ENCODE measurements at places on chromosomes 1 and 21. TPM values are rescaled to one million over a fixed set of nuclear protein-coding genes. Genes with fewer than 3 reads are reported as not detected.

GRCh38 chr1:182802006-182802803 lies 12.6 kb downstream of the NPL start:
- no peak for DNase-seq

- DNase-seq, result no peak
Observed at GRCh38 chr1:17307946-17308345, at the start of gene PADI4. PADI4 (plus strand) TSS chr1:17308197; CDS start chr1:17308223, 26 bp downstream.

GRCh38 chr1:153058154-153058553 lies 842 bp upstream of the SPRR2A start:
- no peak for DNase-seq

- no peak for DNase-seq
Observed at GRCh38 chr1:10624256-10625050, 149.7 kb downstream of the PEX14 start.

The SYPL2 gene
- 22.7 TPM for total RNA-seq

The KCNJ15 gene
- 0.54 TPM for total RNA-seq

The GPR157 gene
- total RNA-seq, result 22.4 TPM

DNA sequence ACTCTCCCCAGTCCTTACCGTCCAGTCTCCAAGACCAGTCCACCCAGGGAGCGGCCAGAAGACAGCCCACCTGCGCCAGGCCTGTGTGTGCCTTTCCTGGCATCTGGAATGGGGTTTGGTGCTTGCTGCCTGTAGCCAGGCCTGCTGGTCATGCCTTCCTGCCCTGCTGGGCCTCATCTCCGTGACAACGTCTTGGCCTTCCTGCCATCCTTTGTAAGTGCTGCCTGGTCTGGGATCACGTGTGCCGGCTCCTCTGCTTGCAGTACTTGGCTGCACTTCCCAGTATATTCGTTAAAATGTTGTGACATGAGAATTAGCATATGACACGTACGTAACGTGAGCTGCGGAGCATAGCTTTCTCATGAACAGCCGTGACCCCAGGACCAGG lies 145.3 kb upstream of the COL6A1 start:
- DNase-seq, result no peak

DNA sequence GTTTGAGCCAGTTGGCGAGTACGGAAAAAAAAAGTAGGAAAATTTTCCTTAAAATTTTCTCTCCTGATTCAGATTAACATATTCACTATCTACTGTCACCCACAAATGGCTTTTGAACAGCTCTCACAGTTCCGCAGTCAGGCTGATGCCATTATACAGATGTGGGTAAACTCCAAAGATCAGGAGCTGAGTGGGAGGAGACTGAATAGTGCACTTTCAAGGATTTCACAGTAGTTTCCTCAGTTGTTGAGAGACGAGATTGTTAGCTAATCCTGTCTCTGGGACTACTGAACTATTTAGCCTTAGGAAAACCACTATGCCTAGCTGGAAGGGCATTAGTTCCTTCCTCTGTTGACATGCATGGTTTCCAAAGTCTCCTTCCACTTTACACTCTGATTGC lies 3.2 kb upstream of the DISP1 start:
- DNase-seq, result no peak

DNA sequence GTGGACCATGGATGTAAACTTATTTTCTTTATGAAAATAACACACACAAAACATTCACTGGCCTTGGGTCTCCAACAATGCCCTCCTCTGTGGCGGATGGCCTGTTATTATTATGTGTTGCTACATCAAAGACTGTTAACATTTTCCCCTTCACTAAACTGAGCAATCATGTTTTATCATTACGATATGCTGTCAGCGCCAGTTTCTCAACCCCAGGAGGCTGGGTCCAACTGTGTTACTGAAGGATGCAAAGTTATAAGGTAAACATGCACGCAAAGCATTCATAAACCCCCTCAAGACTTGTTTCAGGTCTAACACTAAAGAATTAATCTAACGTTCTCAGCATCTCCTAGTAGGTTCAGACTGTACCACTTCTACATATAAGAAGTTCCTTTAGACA lies 6.0 kb upstream of the DUSP10 start:
- DNase-seq, result no peak

DNA sequence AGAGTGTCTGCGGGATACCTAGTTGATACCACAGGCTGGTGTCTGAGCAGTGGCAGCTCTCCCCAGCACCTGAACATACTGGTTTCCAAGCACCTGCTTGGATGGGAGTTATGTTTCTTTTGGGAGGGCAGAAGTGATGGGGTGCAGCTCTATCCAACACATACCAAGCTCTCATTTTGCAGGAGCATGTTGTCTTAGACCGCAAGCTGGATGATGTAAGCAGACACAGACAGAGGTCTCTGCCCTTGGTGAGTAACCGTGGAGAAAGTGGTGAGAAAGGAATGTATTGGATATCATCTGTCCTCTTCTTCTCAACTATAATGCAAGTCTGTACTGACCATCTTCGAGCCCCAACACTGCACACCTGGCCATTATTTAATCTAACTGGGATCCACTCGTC lies 37.4 kb downstream of the ZNF496 start:
- no peak for DNase-seq

DNA sequence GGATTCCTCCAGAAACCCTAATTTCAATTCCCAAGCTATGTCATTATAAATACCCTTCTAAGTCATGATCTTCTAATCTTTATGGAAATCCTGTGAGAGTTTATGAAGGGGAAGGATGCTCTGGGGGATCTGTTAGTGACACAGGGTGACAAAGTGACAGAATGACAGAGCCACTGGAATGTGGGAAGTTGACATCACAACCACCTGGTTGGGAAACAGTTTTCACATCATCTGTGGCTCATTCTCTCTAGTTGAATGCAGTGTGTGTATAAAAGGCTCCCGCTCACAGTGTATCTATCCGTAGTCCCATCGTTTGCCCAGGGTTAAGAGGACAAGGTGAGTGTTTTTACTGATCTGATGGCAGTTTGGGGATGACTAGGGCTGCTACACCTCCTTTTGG lies at the start of gene LCE7A:
Gene LCE7A, plus strand, starts transcription at position 301 of the 400 bp plus-strand sequence. CDS start 702 bp downstream, outside the sequence.
- no peak for DNase-seq

DNA sequence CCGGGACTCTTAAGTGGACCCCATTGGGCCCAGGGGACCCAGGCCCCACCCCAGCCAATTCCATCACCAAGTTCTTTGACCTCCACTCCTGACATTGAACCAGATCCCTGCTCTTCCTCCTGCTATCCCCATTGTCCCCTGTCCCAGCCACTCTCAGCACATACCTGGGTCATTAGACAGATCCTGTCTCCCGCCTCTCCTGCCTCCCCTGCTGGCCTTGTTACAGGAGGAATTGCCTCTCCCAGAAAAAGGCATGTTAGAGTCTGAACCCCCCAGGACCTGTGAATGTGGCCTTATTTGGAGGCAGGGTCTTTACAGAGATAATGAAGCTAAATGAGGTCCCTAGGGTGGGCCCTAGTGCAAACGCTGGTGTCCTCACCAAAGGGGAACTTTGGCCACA lies 301.9 kb downstream of the NPHP4 start:
- DNase-seq, result no peak

The LHX4 gene
- total RNA-seq, result not detected

DNA sequence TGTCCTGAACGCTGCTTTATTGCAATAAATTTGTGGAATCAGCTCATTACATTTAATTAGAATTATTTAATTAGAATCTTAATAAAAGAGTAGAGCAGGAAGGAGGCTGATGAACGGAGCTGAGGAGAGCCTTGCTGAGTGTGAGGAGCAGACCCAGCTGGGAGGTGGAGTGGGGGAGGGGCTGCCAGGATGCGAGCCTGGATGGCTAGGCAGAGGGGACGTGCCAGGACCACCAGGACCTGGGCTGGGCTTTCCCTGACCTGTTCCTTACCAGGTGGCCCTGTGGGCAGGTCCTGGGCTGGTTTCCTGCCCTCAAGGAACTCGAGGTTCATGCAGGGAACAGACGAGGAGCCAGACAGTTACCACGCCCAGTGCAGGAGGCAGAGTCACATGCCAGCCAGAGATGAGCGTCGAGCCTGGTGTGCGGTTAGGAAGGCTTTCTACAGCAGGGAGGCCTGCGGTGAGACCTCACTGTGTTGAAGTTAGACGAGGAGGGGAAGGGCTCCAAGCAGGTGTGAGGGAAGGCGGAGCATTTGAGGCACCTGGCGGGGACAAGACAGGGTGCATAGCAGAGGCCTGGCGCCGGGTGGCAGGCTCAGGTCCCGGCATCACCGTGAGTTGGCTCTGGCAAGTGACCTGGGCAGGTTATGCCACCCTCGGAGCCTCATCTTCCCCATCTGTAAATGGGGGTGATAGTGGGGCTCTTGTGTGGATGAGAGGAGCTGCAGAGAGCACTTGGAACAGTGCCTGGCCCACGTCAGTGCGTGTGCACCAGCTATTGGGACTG lies 33.9 kb downstream of the LDLRAP1 start:
- DNase-seq, result no peak

DNA sequence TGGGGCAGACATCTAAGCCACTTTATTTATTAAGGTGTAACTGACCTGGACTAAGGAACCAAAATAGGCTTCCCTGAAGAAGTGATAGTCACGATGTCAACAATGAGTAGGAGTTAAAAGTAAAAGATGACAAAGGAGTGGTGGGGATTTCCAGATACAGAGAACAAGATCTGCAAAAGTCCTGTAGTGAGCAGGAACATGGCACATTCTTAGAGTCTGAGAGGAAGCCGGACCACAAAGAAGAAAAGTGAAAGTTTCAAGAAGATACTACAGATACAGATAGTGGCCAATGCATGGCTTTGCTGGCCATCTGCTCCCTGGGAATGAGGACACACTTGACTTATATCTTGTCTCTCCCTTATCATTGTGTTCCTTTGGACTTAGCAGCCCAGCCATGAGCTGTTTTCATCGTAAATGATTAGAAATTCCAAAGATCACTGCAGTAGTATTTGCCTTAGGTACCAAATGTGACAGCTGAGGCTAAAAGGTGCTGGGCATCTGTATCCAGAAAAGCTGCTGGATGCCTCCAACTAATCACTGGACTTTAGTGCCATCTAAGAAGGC lies 302.4 kb upstream of the NR5A2 start:
- DNase-seq, result no peak

- no peak for DNase-seq
Observed at GRCh38 chr1:158454537-158454936, 7.1 kb upstream of the OR10K1 start.

DNA sequence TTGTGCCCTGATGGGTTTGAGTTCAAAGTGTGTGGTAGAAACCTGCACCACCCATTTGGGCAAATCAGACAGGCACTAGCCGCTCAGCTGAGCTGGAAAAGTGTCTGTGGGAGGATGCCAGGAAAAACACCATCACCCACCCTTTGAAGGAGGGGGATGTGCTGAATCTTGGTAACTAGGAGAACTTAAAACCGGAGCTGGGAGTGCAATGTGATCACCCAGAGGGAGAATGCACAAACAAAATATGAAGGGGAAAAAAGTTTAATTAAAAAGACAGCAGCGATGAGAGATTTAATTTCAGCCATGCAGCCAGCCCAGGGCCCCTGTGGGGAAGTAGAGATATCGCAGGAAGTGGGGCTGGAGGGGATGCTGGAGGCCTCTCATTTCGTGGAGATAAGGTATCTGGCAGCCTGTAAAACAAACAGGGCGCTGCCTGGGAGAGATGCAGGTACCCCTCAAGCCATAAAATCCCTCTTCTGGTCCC lies 86.8 kb upstream of the BCAR3 start:
- no peak for DNase-seq

The CD53 gene
- 7.5 TPM for total RNA-seq

DNA sequence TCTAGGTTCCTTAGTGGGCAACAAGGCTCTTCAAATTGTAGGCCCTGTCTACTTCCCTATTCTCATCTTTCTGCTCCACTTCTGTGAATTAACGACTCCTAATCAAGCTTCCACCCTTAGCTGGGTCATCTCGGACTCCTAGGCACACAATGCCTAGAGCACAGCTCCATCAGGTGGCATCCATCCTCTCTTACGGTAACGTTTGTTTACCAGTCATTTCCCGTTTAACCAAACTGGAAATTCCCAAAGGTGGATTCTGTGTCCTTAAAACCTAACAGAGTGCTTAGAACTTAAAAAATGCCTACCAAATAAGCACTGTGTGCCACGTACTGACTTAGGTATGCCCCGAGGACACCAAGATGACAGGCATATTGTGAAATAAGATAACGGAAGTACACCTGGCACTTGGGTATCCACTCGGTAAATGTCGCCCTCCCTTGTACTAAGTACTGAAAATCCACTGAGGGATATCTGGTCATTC lies 1.5 kb downstream of the PARP1 start:
- no peak for DNase-seq

- no peak for DNase-seq
Observed at GRCh38 chr1:6596886-6597776, 5.5 kb downstream of the KLHL21 start.

- DNase-seq, result peak; percentile 59
Observed at GRCh38 chr1:215567491-215568298, 591 bp downstream of the KCTD3 start.

GRCh38 chr1:116680752-116681151 lies 13.2 kb upstream of the IGSF3 start:
- DNase-seq, result no peak

- no peak for DNase-seq
Observed at GRCh38 chr21:31543191-31543590, 116.3 kb upstream of the SOD1 start.

All from heart left ventricle (tissue), 16 donors.